ENCODE measurements at places on chromosomes 6 and 20.

GRCh38 chr6:22146931-22147701 lies 149.7 kb downstream of the PRL start:
- DNase-seq, result no peak

DNA sequence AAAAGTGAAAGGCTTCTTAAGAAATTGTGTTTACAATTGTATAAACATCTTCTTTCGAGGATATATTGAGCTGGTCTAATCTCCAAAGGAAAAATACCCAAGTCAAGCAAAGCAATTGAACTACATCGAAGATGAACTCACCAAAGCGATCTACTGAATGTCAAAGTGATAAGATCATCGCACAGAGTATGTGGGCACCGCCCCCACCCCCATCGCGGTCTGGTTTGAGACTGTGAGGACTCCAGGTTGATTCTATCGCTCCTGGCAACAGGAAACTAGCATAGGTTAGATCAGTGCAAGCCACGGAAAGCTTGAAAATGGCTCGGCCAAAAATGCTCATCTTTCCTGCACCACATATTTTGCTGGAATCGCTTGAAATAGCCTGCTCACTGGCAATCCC lies 133.2 kb upstream of the RPS6KA2 start:
- no peak for DNase-seq

- no peak for DNase-seq
These were observed 19.8 kb downstream of the GCM1 start for GRCh38 chr6:53128842-53129241.

- no peak for DNase-seq
These were observed 172.3 kb downstream of the EPM2A start for GRCh38 chr6:145562771-145563615.

GRCh38 chr6:4055420-4056041 lies 23.4 kb downstream of the FAM217A start:
- peak; percentile 7 for DNase-seq

DNA sequence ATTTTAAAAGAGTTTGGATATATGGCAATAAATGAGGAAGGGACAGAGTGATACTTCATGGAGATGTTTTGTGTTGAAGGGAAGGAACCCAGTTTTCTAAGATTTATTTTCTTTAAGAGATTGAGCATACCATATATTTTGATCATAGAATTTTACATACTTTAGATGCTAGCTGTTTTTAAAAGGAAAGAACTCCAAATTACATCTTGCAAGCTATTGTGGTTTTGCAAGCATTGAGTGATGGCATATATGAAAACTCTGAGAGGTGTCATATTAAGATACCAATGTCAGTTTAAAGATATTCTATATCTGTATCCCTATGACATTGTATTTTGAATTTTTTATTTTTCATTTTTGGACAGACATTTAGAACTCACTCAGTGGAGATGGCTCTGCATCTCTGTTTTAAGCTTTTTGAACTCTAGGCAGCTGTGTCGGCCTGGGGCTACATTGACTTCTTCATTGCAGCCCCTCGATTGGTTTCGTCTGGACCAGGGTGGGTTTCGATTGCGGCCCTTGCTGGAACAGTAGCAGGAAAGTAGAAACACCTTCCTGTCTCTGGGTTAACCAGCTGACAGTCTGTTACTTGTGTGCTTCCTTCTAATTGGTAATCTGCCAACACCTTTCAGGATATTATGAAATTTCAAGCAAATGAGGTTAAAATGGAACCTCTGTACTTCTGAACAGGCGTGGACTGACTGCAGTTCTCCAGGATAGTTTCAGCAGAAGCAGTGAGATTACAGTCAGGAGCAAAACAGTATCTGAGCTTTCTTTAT lies 14.0 kb downstream of the IGF2R start:
- DNase-seq, result no peak

DNA sequence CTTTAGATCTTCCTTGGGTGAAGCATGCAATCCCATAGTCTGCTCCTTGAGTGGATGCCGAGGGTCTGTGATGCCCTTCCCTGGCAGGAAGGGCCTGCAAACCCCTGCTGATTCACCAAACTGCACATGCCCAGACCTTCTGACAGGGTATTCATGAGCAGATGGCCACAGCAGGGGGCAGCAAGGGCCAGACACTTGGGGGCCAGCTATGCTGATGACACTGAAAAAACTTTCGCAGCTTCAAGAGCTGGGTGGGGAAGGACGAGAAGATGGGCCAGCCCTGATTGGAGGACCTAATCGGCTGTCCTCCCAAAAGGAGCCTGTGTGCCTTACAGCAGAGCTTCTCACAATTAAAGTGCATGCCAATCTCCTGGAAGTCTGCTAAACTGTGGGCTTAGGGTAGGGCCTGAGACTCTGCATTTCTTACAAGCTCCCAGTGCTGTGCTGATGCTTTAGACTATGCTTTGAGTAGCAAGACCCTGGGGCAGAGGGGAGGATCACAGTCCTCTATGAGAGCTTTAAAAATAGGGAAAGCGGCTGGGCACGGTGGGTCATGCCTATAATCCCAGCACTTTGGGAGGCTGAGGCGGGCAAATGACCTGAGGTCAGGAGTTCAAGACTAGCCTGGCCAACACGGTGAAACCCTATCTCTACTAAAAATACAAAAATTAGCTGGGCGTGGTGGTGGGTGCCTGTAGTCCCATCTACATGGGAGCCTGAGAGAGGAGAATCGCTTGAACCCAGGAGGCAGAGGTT lies 15.2 kb upstream of the GDAP1L1 start:
- DNase-seq, result no peak

- no peak for DNase-seq
These were observed 32.5 kb upstream of the TGM2 start for GRCh38 chr20:38197619-38198018.

- DNase-seq, result no peak
These were observed 61.2 kb downstream of the C6orf52 start for GRCh38 chr6:10633216-10633615.

- no peak for DNase-seq
These were observed 223.6 kb upstream of the RREB1 start for GRCh38 chr6:6884193-6884627.

DNA sequence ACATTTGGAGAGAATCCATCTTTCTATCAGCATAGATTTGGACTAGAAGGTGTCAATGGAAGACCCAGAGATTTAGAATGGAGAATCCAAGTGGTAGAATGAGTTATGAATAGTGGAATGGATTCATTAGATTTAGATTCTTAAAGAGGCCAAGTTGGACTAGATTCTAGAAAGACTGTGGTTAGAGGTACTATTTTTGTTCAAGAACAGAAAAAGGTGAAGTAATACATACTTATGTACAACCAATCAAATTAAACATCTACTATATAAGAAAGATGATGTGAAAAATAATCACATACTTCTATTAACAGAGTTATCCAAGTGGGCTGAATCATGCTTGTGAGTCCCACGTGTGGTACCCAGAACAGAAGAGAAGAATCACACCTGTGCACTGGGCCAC lies 33.8 kb upstream of the ADTRP start:
- no peak for DNase-seq

DNA sequence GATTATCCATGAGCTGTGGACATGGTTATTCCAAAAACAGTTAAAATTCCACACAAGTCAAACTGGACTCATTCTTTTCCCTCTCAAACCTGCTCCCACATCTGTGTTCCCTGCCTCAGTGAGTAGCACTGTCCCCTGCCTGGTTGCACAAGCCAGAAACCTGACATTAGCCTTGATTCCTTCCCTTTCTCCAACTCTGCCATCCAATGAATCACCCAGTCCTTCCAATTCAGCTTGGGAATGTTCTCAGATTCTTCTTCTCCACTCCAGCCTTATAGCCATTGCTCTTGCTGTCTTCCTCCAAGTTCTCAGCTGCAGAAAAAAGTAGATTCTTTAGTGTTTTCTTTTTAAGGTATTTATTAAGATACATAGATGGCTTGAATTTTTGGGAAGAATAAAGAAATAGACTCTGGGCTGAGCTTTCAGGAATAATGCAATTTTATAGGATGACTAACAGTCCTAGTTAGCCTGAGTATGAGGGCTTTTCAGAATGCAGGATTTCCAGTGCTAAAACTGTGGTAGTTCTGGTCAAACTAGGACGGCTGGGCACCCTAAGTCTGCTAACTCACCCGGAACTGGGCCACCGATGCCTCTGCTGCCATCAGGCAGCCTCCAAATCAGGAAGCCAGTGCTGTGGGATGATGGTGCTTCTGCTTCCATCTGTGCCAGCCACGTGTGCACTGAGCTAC lies 18.2 kb upstream of the SASH1 start:
- no peak for DNase-seq

- no peak for DNase-seq
These were observed 59.9 kb downstream of the HECA start for GRCh38 chr6:139194740-139195139.

DNA sequence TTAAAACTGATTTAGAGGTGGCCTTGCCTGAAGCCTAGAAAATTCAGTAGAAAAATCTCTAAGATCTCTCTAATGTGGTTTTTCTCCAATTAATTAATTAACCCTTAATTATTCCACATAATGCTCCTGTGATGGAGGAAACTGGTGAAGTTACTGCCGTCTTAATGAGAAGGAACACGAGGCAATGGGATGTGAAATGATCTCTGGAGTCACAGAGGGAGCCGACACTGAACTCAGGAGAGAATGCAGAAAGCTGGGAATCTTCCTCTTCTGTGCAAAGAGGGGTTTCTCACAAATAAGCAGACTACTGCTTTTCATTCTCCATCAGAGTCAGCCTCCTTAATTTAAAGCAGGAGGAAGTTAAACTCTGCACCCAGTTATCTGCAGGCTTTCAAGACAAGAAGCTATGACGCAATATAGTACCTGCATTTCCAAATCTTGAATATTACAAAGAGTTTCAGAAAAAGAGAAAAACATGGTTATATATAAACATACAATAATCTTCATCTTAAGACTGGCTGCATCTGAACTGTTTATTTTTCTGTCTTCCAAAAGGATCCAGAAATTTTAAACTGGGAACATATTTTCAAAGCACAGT lies 18.1 kb upstream of the SNRPB2 start:
- DNase-seq, result no peak

DNA sequence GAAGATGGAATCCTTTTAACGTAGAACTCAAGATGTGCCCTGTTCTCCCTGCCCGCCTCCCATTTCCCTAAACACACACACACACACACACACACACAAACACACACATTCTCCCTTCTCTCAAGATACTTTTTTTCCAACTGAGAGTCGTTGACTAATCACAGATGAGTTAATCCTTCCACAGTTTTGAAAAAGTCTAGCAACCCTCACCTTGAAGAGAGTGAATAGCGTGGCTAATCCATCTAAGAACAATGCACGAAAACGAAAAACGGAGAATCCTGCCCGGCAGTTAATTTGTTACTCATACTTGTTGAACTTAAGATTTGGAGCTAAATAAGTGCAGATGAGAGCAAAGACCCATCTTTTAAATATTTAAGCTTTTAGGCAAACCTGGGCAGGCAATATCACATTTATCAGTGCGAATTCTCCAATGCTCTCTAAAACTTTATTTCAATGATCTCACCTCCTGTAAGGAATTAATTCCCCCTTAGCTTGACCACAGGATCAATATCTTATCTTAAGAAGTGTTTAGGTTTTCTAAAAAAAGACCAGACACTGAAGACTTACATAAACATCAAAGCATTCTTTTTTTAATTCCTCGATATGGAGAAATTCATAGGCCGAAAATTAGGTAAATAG lies 1.1 kb downstream of the AGPAT4 start:
- DNase-seq, result no peak

GRCh38 chr6:161228921-161229591 lies 44.8 kb downstream of the AGPAT4 start:
- DNase-seq, result no peak

DNA sequence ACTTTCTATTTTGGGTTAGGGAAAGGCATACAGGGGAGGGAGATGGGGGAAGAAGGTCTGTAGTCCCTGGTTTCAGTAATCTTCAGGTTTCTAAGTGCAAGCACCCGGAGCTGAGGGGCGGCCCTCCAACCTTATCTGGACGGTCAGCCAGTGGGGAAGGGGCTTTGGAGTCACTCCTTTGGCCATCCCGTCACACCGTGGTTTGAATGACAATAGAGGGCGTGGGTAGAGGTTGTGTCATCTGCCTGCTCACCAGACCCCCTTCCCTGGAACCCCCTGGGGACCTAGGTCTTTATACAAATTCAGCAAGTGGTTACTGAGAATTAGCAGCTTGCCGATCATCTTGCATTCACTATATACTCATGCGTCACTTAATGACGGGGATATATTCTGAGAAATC lies 29.1 kb downstream of the STK35 start:
- no peak for DNase-seq

DNA sequence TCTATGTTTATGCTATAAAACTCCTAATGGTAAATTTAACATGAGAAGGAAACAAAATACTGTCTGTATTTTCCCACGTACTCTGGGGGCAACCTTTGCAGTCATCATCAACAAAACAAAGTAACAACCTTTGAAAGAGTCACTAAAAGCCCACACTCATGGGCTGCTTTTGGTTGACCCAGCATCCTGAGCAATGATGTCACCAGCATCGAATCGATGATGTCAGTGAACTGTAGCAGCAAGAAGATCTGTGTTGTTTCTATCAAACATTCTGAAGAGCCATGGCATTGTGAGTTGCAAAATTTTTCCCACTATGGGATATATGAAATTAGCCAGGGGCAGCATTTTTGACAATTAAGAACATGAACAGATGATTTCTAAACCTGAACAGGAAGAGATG lies 300.1 kb downstream of the HIVEP2 start:
- no peak for DNase-seq

GRCh38 chr20:14924433-14924832 lies 587.0 kb upstream of the FLRT3 start:
- no peak for DNase-seq

GRCh38 chr6:20159781-20160540 lies 52.3 kb downstream of the MBOAT1 start:
- DNase-seq, result no peak

DNA sequence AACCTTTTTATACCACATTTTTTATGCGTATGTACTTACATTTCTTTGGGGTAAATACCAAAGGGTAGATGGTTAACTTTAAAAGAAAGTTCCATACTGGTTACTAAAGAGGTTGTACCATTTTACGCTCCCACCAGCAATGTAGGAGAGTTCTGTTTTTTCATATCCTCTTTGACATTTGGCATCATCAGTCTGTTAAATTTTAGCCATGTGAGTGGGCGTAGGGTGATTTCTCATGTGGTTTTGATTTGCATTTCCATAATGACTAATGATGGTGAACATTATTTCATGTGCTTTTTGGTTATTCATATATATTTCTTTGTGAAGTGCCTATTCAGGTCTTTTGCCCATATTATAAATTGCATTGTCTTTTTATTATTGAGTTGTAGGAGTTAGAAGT lies 194.2 kb downstream of the PRL start:
- DNase-seq, result no peak

DNA sequence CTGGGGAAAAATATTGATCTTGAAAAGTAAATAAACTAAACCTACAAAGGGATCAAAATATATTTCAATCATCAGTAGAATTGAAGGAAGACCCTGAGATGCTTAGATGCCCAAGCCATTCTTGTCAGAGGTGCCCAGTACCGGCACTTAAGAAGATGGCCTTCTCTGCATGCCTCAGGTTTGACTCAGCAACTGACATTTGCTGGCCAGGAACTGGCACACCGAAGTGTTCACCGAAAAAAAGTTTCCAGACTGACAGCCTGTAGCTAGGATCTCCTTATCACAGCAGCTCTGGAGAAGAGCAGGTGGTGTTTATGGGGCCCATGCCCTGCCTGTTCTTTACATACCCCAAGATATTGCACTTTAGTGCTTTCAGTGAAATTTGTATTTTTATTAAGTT lies 203.2 kb downstream of the MOXD1 start:
- no peak for DNase-seq

Measured in COR-L47 (cell line).